ENCODE measurements at places on chromosomes 7 and 10. TPM values are rescaled to one million over a fixed set of nuclear protein-coding genes. Genes with fewer than 3 reads are reported as not detected.

GLI3 gene
- 0.27 TPM for total RNA-seq

AFAP1L2 gene
- 4.0 TPM for total RNA-seq

PODXL gene
- 1.1 TPM for total RNA-seq

RHOBTB1 gene
- total RNA-seq, result 11.6 TPM

TRIM73 gene
- 21.5 TPM for total RNA-seq

CCDC146 gene
- total RNA-seq, result 1.9 TPM

VAX1 gene
- under 0.01 TPM for total RNA-seq

ZNF783 gene
- 19.9 TPM for total RNA-seq

LRRD1 gene
- under 0.01 TPM for total RNA-seq

- DNase-seq, result peak; percentile 37
Measured at GRCh38 chr7:121366852-121367431, 29.2 kb downstream of the FAM3C start.

DNA sequence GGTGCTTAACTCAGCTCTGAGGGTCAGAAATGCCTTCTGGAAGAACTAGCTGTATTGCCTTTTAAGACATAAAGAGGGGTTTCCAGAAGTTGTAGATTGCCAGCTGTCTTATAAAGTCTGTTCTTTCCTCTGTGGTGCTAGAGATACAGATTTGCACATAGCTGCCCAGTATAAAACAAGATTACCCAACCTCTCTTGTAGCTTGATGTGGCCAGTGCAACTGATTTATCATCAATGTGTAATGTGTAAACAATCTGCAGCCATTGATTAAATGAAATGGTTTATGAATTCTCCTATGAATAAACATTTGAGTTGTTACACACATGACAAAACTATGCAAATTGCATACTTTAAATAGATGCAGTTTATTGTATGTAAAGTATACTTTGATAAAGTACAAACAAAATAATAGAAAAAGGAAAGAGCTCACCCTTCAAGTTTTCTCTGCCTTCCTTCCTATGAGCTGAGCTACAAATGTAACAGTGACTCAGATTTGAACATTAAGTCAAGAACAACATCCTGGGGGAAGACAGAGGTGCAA lies 195.2 kb downstream of the TMEM26 start:
- DNase-seq, result no peak

DNA sequence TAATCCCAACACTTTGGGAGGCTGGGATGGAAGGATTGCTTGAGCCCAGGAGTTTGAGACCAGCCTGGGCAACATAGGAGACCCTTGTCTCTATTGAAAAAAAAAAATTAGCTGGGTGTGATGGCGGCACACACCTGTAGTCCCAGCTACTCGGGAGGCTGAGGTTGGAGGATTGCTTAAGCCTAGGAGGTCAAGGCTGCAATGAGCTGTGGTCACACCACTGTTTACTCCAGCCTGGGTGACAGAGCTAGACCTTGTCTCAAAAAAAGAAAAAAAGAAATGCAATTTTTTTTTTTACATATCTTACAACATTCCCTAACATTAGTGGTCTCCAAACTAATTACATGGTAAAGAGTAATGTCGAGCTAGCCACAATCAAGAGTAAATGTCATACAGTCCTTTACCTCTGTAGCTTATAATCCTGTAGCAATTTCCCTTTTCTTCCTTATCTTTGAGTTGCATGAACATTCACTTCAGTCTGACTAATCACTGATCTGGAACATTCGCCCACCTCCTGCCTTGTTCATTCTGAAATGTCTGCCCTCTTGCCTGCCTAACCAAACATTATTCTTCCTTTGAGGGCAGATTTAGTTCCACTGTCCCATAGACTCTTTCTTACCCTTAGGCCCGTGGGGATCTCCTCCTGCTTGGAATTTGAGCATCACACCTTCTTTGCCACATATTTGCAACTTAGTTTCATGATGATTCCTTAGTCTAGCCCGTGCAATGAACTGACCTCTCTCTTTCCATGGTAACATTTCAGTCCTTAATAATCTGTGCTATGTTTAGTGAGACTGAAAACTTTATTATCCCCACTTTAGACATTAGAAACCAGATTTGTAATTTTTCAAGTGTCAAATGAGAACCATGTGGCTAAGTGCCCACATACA lies 4.8 kb upstream of the VCL start:
- DNase-seq, result peak; percentile 66

DNA sequence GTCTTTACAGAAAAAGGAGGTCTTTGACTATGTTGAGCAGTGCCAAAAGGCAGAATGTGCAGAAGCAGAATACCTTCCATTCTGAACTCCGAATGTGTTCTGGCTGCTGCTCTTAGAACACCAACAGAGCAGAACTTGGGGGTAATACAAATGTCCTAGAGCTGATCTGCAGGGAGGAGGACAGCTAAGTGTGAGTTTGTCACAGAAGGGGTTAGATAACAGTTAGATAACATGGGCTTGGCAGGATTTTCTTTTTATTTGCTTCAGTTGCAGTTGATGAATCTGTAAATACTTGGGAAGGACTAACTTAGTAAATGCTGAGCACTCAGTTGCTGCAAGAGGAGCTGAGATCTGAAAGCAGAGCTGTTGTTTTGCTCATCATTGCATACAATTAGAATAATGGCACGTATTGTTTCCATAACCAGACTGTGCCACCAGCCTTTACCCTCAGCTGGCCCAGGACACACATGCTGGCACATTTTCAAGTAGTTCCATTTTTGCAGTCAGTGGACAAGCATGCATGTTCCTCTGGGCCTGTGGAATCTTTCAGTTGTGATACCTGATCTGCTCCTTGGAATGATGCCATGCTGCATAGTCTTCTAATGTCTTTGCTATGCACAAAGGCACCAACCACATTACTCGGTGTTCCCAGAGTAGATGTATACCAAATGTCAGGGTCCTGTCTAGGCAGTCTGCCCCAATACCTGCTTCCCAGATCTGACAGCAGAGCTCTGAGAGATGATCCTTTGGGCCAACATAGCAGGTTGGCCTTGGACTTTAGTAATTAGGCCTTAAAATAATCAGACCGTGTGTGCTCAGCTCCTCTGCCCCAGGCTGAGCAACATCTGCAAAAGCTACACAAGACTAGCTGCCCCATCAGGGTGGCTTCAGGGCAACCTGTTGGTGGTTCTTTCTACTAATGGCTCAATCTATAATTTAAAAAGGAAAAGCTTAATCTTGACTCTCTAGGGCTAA lies 55.7 kb downstream of the GSDME start:
- DNase-seq, result no peak

DNA sequence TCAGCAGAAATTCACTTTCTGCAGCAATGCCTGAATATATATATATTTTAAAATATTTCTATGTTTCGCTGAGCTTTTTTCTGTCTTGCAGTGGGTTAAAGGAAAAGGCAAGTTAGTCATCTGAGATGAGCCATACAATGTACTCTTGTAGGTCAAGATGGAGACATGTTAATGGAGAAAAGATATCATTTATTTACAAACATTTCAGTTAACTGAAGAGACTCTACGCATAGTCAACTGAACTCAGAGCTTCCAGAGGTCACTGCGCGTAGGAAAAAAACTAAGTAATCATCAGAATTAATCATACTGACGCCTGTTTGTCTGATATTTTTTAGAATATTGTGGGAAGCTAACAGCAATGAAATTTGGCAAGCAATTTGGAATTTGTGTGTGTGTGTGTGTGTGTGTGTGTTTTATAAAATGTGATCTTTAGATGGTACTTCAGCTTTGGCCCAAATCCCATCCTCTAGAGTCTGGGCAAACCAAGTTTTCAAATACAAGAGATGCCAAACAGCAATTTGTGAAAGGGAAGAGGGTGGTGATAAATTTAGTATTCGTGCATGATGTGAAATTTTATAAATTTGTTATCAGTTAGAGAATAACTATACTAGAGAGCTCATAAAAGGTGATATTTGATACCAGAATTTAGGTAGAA lies 193.9 kb upstream of the AGR3 start:
- no peak for DNase-seq

GRCh38 chr7:144869082-144869481 lies 33.2 kb upstream of the TPK1 start:
- DNase-seq, result no peak

- no peak for DNase-seq
Measured at GRCh38 chr7:94350734-94351133, 44.0 kb upstream of the COL1A2 start.

- no peak for DNase-seq
Measured at GRCh38 chr7:18445483-18445882, 50.1 kb upstream of the HDAC9 start.

- peak; percentile 89 for DNase-seq
Measured at GRCh38 chr7:148838905-148839304, 45.2 kb downstream of the EZH2 start.

GRCh38 chr10:113454341-113455061 lies 98.4 kb upstream of the HABP2 start:
- no peak for DNase-seq

DNA sequence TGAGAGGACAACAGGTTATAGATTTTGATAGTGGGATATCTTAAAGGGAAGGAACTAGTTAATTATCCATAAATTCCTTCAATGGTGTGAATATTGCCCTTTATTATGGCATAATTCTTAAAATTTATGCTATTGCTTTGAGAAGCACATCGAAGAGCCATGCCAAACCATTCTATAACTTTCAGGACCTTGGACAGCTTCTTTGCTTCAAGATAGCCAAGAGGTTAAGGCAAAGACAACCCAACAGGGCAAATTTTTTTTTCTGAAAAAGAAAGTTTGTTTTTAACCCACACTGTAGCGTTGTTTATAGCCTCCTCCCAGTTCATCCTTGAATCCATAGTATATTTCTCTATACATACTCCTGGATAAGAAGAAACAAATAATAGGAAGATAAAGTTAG lies 103.2 kb downstream of the NRG3 start:
- peak; percentile 41 for DNase-seq

DNA sequence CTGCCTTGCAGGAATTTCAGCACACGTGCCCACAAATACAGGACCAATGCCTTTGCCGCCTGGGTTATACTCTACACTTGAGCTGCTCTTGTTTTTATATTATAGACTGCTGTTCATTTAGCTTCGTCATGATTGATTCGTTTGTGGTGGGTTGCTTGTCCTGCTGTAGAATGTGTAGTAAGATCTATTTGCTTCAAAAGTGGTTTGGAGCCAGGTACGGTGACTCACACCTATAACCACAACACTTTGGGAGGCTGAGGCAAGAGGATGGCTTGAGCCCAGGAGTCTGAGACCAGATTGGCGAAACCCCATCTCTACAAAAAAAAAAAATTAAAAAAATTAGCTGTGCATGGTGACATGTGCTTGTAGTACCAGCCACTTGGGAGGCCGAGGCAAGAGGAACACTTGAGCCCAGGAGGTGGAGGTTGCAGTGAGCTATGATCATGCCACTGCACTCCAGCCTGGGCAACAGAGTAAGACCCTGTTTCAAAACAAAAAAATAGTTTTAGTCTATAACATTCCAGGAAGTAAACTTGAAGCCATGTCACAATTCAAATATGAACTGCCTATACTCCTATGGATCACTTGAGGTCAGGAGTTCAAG lies 9.0 kb upstream of the RHBDD2 start:
- DNase-seq, result no peak

DNA sequence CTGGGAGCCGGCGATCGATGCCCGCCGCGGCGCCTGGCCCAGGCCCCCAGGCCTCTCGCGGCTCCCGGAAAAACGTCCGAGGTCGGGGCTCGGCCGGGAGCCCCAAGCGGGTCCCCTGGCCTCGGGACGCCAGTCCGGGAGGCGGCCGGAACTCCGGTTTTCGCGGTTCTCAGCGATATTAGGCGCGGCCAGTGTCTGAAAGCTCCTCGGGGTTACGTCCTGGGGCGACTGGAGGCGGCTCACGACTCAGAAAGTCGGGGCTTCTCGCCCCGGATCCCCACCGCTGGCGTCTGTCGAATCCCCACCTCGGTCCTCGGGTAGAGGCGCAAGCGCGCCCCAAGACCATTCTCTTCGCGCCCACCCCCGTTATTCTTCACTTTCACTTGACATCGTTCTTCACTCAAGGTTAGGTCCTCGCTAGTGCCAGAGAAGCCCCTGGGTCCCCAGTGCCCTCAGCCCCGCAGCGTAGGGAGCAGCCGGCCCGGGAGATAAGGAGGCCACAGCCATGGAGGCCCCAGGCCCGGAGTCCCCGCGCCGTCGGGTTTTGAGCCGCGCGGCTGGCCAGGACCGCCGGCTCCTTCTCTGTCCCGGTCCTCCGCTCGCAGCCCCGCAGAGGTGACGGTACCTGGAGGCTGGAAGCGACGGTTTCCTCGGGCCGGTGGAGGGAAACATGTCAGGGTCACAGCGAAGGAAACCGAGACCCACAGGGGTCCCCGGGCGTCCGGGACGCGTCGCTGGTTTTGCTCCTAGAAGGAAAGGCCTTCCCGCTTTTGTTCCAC lies 35.2 kb upstream of the EBLN1 start:
- DNase-seq, result no peak

- DNase-seq, result no peak
Measured at GRCh38 chr10:74593470-74593869, 232.9 kb upstream of the KAT6B start.

- DNase-seq, result no peak
Measured at GRCh38 chr7:80721883-80722615, 83.6 kb downstream of the CD36 start.
